Esophagus muscularis mucosa (tissue), 4 donors: ENCODE measurements at places on chromosomes 6 and 20. TPM values are rescaled to one million over a fixed set of nuclear protein-coding genes. Genes with fewer than 3 reads are reported as not detected.

The SLC35B3 gene
- 13.2 TPM for total RNA-seq

The LRFN2 gene
- total RNA-seq, result 0.11 TPM

The SEMG1 gene
- not detected for total RNA-seq

The FAM209B gene
- total RNA-seq, result not detected

The LTB gene
- total RNA-seq, result not detected
